Activated CD8-positive, alpha-beta memory T cell treated with anti-CD3 and anti-CD28 coated beads, Interleukin-2, amount 10 ng/mL, durations not matched to agents 7 days and 5 days (primary cell): ENCODE measurements at places on chromosomes 6 and 20. TPM values are rescaled to one million over a fixed set of nuclear protein-coding genes. Genes with fewer than 3 reads are reported as not detected.

DNA sequence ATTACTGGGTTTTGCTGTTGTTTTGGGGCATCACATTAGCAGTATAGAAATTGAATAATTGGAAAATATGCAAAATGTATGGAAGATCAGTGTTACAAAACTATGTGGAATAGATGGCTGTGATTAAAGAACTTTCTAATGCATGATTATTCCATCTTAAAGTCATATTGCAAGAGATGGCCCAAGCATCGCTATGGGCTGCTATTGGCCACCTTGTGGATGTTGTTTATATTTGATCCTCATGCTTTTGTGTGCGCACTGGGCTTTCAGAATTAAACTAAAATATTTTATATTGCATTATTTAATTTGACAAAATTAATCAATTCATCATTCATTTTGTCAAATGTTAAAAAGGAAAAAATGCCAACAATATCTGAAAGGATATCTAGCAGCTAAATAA lies 16.1 kb upstream of the HMGN3 start:
- H3K27ac ChIP-seq = no peak overlapping the region
- H3K36me3 ChIP-seq = no peaks in the 10 kb centered on the region
- DNase-seq = no peak

- H3K4me3 ChIP-seq = peak overlapping the region; percentile 74
- peaks cover 4% of the 10 kb centered on the region for H3K36me3 ChIP-seq
- H3K27me3 ChIP-seq = peaks cover 42% of the 10 kb centered on the region
- H3K4me1 ChIP-seq = peaks cover 52% of the 10 kb centered on the region
Measured at GRCh38 chr6:170148709-170149470, 142.0 kb downstream of the DLL1 start.

DNA sequence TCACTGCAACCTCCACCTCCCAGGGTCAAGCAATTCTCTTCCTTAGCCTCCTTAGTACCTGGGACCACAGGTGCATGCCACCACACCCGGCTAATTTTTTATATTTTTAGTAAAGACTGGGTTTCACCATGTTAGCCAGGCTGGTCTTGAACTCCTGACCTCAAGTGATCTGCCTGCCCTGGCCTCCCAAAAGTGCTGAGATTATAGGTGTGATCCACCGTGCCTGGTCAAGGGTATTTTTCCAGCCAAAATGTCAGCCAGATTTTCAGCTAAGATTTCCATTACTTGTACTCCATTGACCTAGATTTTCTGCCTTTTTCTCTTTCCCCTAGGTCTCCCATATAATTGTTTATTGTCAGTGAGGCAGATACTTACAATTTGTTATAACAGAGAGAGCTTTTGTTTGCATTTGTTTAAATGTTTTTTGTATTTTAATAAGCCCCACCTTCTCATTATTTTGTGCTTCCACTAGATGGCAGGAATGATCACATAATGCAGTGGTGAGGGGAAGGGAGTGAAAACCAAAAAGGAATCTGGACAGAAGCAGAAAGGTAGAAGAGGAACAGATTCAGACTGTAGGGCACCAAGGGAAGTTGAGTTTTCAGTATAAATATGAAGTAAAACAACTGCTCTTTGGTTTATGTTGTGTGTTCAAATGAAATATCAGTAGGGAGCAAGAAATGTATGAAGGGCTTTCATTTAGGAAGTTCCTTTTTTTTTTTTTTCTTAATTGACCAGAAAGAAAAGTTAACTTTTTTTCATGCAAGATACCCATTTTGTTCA lies 29.7 kb downstream of the RPF2 start:
- H3K27me3 ChIP-seq = no peaks in the 10 kb centered on the region
- H3K36me3 ChIP-seq = peaks cover 29% of the 10 kb centered on the region
- H3K27ac ChIP-seq = no peak overlapping the region
- H3K4me3 ChIP-seq = no peak overlapping the region
- DNase-seq = no peak

GRCh38 chr6:139763468-139764210 lies 389.2 kb upstream of the CITED2 start:
- no peak for DNase-seq
- H3K27ac ChIP-seq = no peak overlapping the region
- H3K4me1 ChIP-seq = peaks cover 20% of the 10 kb centered on the region
- no peaks in the 10 kb centered on the region for H3K27me3 ChIP-seq
- peaks cover 3% of the 10 kb centered on the region for H3K36me3 ChIP-seq
- H3K4me3 ChIP-seq = no peak overlapping the region

GRCh38 chr6:15080895-15081294 lies 165.0 kb upstream of the JARID2 start:
- H3K27me3 ChIP-seq = no peaks in the 10 kb centered on the region
- H3K27ac ChIP-seq = no peak overlapping the region
- no peak overlapping the region for H3K4me3 ChIP-seq
- no peaks in the 10 kb centered on the region for H3K36me3 ChIP-seq

GRCh38 chr6:41453244-41453643 lies 92.9 kb upstream of the FOXP4 start:
- DNase-seq = no peak
- H3K4me1 ChIP-seq = no peaks in the 10 kb centered on the region
- H3K27me3 ChIP-seq = peaks cover 15% of the 10 kb centered on the region

DNA sequence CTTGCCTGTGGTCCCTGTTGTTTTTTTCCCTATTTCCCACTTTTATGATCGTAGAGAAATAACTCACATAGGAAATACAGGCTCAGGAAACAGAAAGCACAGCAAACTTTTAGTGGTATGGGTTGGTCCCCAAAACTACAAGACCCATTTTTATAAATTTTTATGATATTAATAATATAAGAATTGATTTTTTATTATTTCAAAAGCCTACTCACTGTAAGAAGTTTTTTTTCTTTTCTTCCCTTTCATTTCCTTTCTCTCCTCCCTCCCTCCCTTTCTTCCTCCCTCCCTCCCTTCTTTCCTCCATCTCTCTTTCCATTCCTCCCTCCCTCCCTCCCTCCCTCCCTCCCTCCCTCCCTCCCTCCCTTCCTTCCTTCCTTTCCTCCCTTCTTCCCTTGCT lies 141.5 kb downstream of the ZDHHC14 start:
- H3K27ac ChIP-seq = no peak overlapping the region
- no peak for DNase-seq
- H3K4me3 ChIP-seq = no peak overlapping the region
- peaks cover 40% of the 10 kb centered on the region for H3K4me1 ChIP-seq

DNA sequence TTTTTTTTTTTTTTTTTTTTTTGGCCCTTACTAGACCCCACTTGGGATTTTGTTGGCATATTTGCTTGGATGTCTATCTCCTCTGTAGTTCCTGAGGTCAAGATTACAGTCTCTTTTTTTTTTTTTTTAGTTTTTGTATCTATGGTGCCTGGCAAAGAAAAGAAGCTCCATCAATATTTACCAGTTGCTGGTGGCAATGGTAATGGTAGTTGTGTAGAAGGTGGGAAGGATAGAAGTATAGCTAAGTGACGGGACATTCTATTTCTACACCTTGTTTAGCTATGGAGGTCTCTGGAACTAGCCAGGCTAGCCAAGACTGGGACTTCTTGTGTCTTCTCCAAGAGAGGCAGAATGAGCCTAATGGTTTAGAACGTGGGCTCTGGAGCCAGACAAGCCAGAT lies 42.2 kb upstream of the TNFAIP3 start:
- peaks cover 80% of the 10 kb centered on the region for H3K4me1 ChIP-seq
- no peak overlapping the region for H3K4me3 ChIP-seq

- H3K36me3 ChIP-seq = no peaks in the 10 kb centered on the region
- H3K27me3 ChIP-seq = peaks cover 9% of the 10 kb centered on the region
- no peak for DNase-seq
- H3K4me3 ChIP-seq = no peak overlapping the region
- H3K4me1 ChIP-seq = no peaks in the 10 kb centered on the region
Measured at GRCh38 chr6:16058929-16059345, 69.9 kb upstream of the MYLIP start.

- H3K36me3 ChIP-seq = no peaks in the 10 kb centered on the region
- no peak overlapping the region for H3K27ac ChIP-seq
- H3K4me3 ChIP-seq = no peak overlapping the region
- peaks cover 10% of the 10 kb centered on the region for H3K4me1 ChIP-seq
- no peaks in the 10 kb centered on the region for H3K27me3 ChIP-seq
Measured at GRCh38 chr6:35240838-35241801, 18.4 kb upstream of the ZNF76 start.

DNA sequence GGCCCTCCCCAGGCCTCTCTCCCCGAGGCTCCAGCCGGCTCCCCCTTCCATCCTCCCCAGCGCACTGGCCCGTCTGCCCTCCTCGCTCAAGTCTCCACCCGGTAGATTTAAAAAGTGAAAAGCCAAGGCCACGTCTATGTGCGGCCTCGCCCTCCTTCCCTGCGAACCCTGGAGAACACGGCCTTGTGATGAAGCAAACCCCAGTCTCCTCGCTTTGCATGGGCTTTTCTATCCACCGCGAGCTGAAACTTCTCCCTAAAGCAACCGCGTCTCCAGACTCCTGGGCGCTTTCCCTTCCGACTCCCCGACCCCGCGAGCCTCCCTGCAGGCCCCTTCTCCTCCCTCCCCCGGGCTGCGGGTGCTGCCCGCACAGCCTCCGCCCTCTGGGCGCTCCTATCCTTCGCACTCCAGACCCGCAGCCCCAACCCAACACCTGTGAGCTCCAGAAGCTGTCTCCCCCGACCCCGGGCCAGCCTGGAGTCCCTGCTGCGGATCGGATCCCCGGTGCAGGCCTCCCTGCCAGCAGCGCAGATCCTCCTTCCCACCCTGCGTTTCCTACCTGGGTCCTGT lies 265.2 kb upstream of the QKI start:
- no peak overlapping the region for H3K27ac ChIP-seq
- DNase-seq = no peak
- H3K4me3 ChIP-seq = no peak overlapping the region
- H3K36me3 ChIP-seq = no peaks in the 10 kb centered on the region
- H3K4me1 ChIP-seq = no peaks in the 10 kb centered on the region

DNA sequence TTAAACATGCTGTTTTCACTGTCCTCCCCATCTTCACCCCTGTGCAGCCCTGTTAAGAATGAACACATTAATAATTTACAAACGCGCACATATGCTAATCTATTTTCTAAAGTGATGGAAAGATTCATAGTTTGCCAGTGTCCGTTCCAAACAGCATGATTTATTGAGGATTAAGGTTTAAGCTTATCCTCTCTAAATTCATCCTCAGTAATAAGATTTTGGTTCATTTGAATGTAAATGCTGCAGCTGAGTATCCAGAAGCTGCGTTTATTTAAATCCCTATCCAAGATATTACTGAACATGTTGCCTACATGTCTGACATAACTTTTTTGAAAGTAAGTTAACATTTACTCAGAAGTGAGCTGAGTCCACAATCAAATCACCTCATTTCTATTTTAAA lies 42.8 kb upstream of the FAM135A start:
- H3K27ac ChIP-seq = no peak overlapping the region
- H3K27me3 ChIP-seq = peaks cover 40% of the 10 kb centered on the region
- H3K4me3 ChIP-seq = no peak overlapping the region
- no peaks in the 10 kb centered on the region for H3K4me1 ChIP-seq
- no peaks in the 10 kb centered on the region for H3K36me3 ChIP-seq
- DNase-seq = no peak

LGSN gene
- 0.09 TPM for total RNA-seq

FIG4 gene
- total RNA-seq = 9.0 TPM

ESR1 gene
- total RNA-seq = not detected
